Muscle of leg (tissue), 16 donors: ENCODE measurements at places on chromosomes 16 and 17.

GRCh38 chr16:57838161-57838560, 35.9 kb upstream of the KIFC3 start:
- DNase-seq, result no peak

- DNase-seq, result no peak
Measured at GRCh38 chr17:79050551-79050950, 24.1 kb upstream of the ENGASE start.

DNA sequence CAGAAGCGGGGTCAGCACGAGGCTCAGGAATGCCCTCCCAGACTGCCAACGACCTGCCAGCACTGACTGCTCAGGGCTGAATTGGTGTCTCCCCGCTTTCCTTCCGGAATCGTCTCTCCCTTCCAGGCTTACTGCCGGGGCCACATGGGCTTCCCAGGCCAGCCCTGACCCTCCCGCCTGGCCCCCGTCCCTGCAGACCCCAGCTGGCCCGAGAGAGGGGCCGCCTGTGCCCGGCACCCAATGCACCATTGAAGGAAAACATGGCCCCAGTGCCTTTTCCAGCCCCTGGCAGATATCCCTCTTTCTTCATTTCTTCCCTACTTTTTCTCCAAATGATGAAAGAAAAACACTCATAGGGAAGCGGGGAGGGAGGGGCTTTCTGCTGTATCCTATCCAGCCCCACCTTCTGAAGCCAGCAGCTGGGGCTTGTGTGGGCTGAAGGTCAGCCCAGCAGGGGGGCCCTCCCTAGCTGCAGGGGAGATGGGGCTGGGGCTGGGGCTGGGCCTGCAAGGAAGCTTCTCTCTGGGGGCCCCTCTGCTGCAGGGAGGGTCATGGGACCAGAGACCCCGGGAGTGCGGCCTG, 25.9 kb downstream of the ZNF469 start:
- DNase-seq, result peak; percentile 66

GRCh38 chr16:65024767-65025178, 97.1 kb downstream of the CDH11 start:
- no peak for DNase-seq

DNA sequence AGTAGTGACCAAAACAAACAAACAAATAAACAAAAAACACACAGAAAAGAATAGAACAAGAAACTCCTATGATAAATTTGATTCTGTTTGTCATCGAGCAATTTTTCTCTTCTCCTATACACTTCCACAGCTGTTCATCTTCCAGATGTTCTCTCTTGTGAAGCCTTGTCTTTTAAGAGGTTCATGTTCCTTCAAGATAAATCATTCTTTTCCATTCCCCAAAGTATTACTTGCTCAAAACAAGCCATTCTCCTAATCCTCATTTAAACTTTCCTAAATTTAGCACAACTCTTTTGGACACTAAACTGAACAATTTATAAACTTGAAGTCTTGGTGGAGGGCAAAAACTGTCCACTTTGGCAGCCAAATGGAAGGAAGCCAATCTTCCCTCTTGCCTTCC, 103.3 kb downstream of the ABCA8 start:
- peak; percentile 97 for DNase-seq

- no peak for DNase-seq
Measured at GRCh38 chr16:72169708-72170107, 2.2 kb downstream of the PMFBP1 start.

DNA sequence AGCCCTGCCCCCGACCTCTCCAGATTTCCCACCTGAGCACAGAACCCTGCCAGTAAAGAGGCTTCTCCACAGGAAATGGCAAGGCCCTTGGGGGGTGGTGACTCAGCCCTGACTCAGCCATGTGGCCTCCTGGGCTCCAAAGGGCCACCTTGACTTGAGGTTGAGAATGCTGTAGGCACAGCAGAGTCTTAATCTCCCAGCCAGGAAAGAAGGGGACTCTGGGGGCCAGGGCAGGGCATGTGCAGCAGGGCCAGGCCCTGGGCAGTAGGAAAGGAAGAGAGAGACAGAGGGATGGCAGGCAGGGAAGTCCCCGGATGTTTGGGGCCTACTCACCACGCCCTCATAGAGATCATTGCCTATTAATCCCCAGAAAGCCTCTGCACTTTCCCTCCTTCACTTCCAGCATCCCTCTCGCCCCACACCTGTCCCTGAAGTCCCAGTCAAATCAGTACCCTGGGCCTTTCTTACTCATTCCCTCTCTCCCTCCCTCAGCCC, 4.8 kb upstream of the ITGA3 start:
- no peak for DNase-seq

DNA sequence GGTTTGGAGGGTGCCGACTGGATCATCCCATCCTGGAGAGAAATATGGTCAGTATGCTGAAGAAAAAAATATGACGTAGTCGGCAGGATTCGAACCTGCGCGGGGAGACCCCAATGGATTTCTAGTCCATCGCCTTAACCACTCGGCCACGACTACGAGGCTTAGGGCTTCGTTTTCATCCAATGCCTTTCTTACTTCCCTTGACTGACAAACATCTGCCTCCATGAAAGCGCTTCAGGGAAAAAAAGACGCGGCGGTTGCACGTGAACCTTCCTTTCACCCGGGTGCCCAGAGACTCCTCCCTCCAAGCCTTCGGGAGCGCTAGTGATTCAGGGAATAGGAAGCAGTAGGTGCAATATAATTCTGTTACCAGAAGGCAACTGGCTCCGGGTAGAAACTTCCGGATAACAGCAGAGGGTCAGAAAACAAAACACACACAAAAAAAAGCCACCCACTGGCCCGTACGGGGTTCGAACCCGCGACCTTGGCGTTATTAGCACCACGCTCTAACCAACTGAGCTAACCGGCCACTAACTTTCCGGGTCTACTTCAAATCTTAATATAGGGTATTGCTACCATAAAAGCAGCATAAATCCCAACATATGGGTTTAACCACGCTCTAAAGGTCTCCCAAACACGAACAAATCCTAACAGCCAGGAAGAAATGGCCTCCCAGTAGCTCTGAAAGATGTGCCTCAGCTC, 16.3 kb upstream of the AURKB start:
- peak; percentile 97 for DNase-seq

- no peak for DNase-seq
Measured at GRCh38 chr16:5027575-5028235, 6.0 kb downstream of the NAGPA start.

- peak; percentile 82 for DNase-seq
Measured at GRCh38 chr17:42618442-42619150, 9.1 kb downstream of the TUBG1 start.

GRCh38 chr17:68941761-68942160, 13.4 kb downstream of the ABCA8 start:
- no peak for DNase-seq
